ENCODE measurements at places on chromosomes 1 and 21.

DNA sequence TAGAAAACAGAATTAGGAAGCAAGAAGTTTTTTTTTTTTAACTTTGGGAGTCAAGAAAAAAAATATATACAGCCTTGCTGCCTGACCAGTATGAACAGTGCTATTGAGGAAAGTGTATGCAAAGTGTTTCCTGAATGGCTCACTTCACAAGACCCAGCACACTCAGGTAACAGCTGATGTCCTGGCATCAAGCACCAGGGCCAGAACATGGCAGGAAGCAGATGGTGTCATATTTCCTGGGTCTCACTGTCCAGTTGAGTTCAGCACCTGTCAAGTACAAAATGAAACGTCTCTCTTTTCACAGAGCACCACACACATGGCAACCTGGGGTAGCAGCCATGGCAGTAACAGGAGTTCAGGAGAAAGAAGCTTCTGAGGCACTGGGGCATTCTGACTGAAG is 372.3 kb downstream of the TTLL7 start:
- no peak for DNase-seq

DNA sequence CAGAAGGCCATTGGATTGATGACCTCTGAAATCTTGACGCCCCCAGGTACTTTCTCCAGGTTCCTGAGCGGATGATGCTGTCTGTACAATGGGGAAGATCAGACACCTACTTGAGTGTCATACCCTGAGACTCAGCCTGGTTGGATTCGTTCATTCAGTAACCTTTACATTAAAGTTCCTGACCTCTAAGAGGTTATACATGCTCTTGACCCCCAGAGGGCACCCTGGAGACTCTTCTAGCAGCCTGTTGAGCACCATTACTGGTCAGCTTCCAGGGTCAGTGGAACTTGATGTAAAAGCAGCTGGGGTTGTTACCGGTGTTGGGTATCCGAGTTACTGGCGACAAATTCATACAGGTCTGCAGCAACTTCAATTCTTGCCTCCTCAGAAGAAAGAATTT is 114.3 kb upstream of the ZNF678 start:
- DNase-seq, result no peak

GRCh38 chr1:222790115-222790514 is 24.7 kb upstream of the DISP1 start:
- no peak for DNase-seq

DNA sequence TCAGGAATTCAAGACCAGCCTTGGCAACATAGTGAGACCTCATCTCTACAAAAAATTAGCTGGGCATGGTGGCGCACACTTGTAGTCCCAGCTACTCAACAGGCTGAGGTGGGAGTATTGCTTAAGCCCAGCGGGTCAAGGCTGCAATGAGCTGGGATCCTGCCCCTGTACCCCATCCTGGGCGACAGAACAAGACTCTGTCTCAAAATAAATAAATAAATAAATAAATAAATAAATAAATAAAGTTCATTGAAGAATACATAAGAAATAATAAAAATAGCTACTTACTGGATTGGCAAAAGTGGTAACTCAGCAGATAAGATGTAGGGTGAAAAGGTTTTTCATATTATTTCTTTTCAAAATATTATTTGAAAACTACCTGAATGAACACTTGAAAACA is 5.9 kb downstream of the CEP170 start:
- no peak for DNase-seq

DNA sequence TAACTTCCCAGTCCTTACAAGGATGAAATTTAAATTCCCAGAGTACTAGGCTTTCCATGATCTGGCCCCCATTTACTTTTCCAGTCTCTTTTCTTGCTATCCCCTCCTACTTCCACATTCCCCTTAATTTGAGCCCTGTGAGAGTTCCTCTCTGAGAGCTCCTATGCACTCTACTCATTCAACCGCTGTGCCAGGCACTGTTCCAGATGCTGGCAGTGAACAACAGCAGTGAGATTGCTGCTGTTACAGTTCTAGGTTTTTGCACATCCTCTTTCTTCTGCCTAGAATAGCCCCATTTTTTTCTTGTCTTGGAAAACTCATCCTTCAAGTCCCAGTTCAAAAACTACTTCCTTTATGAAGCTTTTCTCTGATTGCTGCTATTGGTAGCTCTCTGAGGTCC is 18.8 kb downstream of the ATF6 start:
- DNase-seq, result no peak

DNA sequence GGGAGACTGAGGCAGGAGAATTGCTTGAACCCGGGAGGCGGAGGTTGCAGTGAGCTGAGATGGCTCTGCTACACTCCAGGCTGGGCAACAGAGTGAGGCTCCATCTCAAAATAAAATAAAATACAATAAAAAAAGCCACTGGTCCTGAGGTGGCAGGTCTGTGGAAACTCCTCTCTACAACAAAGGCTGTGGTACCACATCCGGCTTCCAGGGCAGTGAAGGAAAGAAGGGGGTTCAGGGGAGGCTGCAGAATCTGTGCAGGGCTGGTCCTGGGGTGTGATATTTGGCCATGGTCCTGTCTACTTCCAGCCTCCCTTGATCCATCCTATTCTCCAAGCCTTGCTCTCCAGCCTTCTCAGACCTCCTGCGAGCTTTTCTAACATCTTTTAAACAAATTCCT is 731 bp upstream of the ZNF683 start:
- DNase-seq, result no peak

GRCh38 chr1:156697481-156697880 is 7.9 kb downstream of the CRABP2 start:
- no peak for DNase-seq

- DNase-seq, result no peak
Observed at GRCh38 chr1:228207851-228208821, at the start of gene OBSCN. Gene OBSCN (plus strand): TSS chr1:228208044. CDS start chr1:228211784, 3,740 bp downstream.

GRCh38 chr1:230465691-230466090 is 39.6 kb upstream of the PGBD5 start:
- no peak for DNase-seq

DNA sequence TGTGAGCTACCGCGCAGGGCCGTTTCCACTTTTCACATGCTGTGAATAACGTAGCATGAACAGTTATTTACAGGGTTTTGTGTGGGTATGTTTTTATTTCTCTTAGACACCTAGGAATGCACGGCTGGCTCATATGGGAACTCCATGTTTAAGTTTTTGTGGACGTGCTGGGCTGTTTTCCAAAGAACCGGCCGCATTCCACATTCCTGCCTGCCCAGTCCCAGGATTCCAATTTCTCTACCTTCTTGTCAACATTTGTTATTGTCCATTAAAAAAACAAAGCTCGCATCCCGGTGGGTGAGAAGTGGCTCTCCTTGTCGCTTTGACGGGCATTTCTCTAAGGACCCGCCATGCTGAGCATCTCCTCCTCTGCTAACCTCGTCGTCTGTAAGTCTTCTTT is 47.1 kb upstream of the LRRC3 start:
- DNase-seq, result no peak

DNA sequence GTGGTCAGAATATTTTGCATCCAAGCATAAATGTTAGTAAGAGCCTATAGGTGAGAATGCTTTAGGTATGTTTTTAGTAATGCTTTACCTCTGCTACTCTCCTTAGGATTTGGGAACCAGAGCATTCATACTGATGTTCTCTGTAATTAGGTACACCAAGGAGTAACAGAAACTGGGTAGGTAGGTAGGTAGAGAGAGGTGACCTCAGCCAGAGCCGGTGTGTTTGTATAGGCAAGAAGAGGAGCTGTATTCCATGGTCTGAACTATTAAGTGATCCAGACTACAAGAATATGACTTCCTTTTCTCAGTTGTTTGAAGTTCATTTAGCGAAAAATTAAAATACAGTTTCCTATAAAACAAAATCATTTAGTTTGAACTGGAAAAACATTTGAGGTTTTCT is 108.5 kb downstream of the SDCCAG8 start:
- DNase-seq, result no peak

- DNase-seq, result no peak
Observed at GRCh38 chr1:211375146-211375818, 48.6 kb downstream of the TRAF5 start.

- no peak for DNase-seq
Observed at GRCh38 chr1:156160743-156161171, 7.4 kb downstream of the SEMA4A start.

DNA sequence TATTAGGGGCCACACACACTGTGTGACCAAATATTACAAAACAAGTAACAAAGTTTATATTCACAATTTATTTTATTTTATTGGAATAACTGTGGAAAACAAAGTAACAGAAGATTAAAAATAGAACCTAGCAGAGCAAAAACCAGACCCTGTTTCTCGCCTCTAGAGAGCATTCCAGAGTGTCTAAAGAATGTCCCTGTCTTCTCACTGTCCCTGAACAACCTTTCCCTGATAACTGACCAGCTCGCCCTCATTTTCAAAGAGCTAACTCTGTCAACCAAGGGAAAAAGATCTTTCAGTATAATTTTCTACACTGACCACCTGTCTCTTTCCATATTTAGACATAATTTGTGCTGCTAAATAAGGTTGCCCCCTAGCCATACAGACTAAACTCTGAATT is 646.9 kb downstream of the USP25 start:
- DNase-seq, result no peak

DNA sequence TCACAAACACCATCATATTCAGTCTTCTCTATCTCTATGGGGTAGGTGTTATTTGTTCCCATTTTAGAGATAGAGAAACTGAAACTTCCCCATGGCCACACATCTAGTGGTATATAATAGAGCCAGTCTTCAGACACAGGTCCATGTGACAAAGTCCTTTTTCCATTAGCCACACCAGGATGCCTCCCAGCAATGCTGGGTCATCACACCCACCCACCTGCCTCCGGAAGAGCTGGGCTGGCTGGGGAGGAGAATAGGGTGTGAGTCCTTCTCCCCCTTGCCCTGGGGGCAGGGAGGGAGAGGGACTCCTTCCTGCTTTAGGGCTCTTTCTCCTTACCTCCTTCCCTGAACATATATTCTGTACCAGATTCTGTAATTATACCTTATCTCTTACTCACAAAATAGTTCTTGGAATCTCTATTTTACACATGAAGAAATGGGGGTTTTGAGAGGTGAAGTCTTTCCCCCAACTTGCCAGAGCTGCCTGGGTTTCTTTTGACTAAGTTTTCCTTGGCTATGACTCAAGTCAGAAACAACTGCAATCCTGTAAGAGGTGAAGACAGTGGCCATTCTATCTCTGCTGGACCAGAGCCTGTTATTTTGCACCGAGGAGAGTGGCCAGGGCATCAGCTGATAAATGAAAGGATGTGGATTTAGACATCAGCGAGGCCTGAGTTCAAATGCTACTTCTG is 30.0 kb downstream of the SOX13 start:
- DNase-seq, result no peak

GRCh38 chr1:247857985-247858619 is 1.1 kb downstream of the TRIM58 start:
- DNase-seq, result no peak

DNA sequence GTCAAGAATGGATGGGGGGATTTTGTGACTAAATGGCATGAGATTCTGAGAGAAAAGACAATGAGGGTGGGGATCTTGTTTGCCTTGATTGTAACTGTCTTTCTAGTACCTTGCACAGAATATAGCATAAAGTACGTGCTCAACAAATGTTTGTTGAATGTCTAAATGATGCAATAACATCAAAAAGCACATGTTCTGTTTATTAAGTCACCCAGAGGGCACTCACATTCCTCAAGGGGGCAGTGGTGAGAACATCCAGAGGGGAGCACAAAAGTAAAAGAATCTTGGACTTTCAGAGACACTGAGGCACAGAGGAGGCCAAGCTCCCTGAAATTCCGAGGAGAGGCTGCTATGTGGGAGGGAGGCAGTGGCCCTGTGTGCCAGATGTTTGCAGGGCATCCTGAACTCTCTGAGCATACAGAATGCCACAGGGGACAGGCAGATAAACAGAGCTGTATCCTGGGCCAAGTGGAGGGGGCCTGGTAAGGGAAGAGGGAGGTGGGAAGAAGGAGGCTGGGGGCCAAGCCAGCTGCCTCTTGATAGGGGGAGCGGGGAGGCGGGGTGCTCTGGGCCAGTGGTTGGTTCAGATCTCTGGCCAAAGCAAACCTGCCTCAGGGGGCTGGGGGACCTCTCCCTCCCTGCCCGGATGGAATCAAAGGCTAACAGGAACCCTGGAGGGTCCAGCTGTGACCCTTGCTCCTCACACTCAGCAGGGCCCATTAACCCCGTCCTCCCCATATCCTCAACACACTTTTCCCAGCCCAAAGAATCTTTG is 6.5 kb upstream of the ATP1A2 start:
- no peak for DNase-seq

GRCh38 chr1:33741749-33742148 is 122.1 kb upstream of the HMGB4 start:
- no peak for DNase-seq

- no peak for DNase-seq
Observed at GRCh38 chr1:112172294-112172882, 182.9 kb upstream of the KCND3 start.

DNA sequence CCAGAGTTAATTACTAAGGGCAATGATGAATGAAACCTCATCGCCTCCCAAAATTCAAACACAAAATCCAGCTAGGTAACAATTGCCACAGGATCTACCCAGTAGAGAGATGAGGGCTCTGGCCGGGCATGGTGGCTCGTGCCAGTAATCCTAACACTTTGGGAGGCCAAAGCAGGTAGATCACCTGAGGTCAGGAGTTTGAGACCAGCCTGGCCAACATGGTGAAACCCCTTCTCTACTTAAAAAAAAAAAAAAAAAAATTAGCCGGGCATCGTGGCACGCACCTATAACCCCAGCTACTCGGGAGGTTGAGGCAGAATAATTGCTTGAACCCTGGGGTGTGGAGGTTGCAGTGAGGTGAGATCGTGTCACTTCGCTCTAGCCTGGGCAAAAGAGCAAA is 15.8 kb downstream of the CD2 start:
- no peak for DNase-seq

GRCh38 chr21:20023193-20023592 is 975.0 kb upstream of the NCAM2 start:
- DNase-seq, result no peak

GRCh38 chr1:158611916-158612315 is 6.8 kb downstream of the OR10Z1 start:
- no peak for DNase-seq

DNA sequence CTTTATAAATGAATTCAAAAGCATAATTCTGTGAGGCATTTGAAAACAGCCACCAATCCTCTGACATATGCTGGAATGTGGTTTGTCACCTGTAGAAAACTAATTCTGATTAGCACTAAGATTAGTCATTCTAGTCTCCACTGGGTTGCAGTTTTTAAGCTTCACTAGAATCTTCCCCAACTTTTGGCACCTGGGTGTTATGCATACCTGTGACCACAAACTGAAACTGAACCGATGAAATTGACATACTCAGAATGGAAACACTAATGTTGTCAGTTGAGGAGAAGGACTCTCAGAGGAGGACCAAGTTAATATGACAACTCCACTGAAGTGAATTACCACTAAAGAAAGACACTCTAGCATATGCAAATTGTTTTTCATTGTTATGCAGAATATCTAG is 285.8 kb upstream of the NEGR1 start:
- DNase-seq, result no peak

Measured in HS-5 (cell line).